ENCODE measurements at places on chromosomes 13 and 19.

DNA sequence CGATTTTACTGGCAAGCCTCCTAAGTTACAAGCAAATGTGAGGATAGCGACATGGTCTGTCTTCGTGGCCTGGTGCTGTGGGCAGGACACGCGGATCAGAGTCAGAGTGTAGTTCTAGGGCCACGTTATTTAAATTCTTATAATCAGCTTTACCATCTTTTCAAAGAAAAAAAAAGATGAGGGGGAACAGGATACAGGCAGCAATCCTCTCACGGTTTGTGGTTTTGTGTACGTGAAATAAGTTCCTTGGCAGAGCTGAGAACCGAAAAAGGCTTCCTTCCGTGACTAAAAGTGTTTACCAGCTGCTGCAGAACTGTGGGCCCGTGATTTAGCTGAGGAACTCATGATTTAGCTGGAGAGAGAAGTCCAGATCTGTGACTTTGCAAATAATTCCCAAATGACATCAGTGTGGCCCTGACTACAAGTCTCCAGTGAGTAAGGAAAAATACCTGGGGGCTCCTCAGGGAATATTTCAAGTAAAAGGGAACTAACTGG lies 27.2 kb downstream of the RCBTB2 start:
- peak; percentile 65 for DNase-seq

DNA sequence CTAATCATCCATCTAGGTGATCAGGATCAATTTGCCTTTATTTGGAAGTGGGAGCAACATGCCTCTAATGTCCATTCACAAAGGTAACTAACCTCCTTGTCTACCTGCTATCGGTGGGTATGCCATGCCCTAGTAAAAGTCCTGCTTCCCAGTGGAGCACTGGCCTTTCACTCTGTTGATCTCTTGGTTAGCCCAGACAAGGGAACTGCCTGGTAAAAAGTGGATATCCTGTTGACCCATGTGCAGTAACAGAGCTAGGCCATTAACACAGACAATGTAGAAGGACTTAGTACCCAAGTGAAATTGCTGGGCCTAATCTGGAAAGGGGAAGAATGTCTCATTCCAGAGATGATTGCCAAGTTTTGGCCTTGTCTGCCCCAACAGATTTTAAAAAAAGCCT lies 171.5 kb upstream of the CSNK1A1L start:
- no peak for DNase-seq

DNA sequence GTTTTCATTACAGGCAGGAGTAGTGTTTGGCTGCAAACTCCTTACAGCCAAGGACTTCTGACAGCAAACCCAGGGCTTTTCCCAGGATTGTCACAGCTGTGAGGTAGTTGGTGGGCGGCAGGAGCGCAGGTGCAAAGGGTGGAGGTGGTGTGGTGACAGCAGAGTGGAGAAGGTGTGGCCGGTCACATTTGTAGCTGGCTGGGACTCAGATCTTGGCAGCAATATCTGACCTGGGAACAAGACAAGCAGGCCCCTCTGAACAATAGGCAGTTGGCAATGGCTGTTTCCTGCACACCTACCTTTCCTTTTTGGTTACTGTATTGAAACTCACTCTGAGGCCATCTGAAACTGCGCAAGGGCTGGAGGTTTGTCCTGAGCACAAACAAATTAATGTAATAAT lies 327.3 kb downstream of the COG6 start:
- DNase-seq: no peak

DNA sequence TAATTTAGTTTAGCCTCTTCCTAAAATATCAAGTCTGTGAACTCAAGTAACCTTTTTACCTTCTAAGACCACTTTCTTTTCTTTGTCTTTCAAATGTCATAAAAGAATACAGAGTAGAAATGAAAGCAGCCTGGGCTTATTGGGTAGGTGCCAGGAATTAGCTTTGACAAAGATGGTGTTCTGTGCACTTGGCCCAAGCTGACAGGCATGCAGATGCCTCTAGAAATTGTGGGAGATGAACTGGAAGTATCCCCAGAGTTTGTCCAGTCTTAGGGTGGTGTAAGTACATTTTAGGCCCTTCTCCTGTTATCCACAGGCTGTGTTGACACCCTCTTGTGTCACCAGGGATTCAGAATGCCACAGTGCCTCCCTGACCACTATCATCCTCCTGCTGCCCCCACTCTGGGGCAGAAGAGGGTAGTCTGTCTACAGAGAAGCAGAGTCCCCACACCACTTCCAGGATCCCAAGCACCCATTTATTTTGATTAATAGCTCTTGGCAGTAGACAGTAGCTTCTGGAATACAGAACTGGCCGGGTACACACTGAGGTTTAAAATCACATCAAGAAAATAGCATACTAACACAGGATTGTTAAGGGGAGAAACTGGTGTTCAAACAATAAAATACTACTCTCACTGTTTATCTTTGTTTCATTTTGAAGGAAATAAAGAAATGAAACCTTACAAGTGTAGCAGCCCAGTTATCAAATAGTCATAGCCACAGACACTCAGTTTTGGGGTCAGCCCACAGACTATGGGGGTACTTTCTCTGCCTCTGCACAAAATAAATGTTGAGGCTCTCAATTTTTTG lies 343.2 kb downstream of the KCNRG start:
- DNase-seq: peak; percentile 16

GRCh38 chr19:6509118-6509971 lies 7.2 kb upstream of the TUBB4A start:
- peak; percentile 6 for DNase-seq

GRCh38 chr19:10637894-10638293 lies 12.5 kb downstream of the SLC44A2 start:
- DNase-seq: peak; percentile 16

GRCh38 chr19:41264581-41265394 lies 616 bp downstream of the HNRNPUL1 start:
- DNase-seq: peak; percentile 46

DNA sequence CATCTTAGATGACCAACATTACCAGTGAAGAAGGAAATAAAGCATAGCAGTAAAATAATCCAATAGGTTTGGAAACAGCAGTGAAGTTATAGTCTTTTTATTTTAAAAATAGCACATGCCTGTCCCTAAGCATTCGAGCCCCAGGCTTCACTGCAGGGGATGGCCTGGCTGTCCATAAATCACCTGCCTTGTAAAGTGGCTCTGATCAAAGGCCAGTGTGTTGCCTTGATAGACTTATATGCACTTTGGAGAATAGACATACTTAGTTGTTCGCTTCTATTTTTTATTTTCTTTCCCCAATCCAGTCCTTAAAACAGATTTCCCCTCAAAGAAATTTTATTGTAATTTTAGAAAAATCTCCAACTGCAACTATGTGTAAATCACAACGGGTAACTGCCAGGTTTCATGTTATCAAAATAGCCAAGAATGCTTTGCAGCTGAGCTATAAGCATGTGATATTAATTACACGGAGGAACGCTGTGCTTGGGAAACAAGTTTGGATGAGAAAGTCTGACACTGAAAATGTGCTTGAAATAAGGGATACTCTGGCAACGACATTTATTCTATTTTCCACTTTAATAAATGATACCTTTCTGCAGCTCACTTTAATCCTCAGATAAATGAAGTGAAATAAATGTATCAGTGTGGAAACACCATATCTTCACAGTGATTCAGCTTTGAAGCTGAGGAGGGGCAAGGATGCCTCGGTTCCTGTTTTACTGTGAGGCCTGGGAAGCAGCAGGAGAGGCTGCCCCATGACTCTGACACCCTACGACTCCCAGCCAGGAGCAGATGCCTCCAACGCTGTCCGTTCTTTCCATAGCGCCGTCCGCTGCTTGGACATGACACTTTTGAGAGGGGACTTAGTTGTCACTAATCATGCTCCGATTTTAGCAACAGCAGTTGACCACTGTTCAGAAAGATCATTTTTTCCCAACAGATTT lies 5.5 kb upstream of the METTL21C start:
- DNase-seq: no peak

GRCh38 chr13:43111559-43112400 lies 88.4 kb downstream of the DNAJC15 start:
- no peak for DNase-seq

DNA sequence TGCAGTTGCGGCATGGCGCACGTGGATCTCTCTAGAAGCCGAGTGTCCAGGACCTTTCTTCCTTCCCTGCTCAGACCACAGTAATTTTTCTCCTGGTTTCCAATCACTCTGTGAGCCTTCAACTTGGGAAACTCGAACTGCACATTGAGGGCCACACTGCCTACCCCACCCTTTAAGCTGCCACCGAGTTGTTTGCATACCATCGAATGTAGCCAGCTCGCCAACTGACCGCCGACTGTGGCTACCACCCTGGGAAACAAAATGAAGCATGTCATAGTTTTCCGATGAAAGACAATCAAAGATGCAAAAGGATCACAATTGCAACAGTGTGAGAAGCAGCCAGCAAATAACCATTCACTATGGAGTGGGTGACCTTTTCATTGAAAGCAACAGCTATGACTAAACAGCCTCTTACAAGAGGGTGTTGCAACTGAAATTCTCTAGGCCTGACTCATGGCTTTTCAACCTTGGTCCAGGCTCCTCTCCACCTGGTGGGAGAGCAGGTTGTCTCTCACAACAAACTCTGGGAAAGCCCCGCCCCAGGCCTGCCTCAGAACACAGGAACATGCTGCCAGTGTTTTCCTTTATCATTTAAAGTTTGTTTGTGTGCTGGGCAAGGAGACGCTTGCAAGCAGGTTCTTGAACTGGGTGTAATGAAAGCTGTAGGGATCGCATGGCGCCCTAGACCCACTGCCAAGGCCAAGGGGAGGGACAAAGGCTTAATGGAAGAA lies 141.7 kb upstream of the SERP2 start:
- no peak for DNase-seq

Measured in GM10248 (cell line).